Hematopoietic multipotent progenitor cell treated with erythropoietin and hydrocortisone succinate and interleukin-3 and kit ligand, for 17 days (in vitro differentiated cells): ENCODE measurements at places on chromosomes 2 and 18.

DNA sequence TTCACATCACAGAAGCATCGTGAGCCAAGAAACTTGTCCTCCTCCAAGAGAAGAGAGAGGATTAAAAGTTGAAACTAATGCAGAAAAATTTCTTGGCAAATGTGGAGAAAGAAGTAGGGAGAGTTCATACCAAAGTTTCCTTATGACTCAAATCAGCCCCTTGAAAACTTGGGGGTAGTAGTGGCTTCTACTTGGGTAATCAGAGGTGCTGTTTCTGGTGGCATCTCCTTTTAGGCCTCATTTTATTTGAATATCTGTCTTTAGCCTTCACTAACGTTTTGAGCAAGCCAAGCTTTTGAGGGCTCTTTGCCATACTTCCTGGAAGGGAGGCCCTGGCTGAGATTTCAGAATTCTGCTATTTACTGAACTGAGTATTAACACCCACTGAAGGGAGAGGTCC, 515.3 kb upstream of the MEX3C start:
- no peak for DNase-seq

- DNase-seq = no peak
Observed at GRCh38 chr2:2879781-2880180, 497.8 kb downstream of the EIPR1 start.

- DNase-seq = no peak
Observed at GRCh38 chr2:133773854-133774653, 205.8 kb upstream of the NCKAP5 start.

DNA sequence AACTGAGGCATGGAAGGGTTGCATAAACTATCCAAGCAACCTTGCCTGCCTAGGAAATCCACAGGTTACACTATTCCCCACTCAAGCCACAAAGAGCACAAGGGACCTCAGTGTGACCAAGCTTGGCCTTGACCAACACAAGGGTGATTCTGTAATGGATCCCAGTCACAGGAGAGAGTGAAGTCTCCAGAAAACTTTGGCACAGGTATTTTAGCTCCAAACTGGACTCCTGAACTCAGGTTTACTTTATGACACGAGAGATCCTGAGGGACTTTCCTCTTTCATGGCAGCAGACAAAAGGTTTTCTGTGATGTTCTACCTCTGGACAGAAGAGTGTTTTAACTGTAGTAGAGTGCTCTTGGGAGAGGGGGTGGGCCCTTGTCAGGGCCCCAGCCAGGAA, 169.2 kb downstream of the TRABD2A start:
- DNase-seq = no peak

GRCh38 chr2:45261746-45262145, 252.5 kb upstream of the SIX2 start:
- no peak for DNase-seq

- DNase-seq = no peak
Observed at GRCh38 chr2:85797263-85797660, 43.5 kb downstream of the ATOH8 start.

- no peak for DNase-seq
Observed at GRCh38 chr2:83837823-83838222, 621.3 kb downstream of the SUCLG1 start.
